Lung microvascular endothelial cell (primary cell): ENCODE measurements at places on chromosomes 16 and 17. TPM values are rescaled to one million over a fixed set of nuclear protein-coding genes. Genes with fewer than 3 reads are reported as not detected.
A peak's percentile ranks its signal among the peaks of the same experiment; 100 is the strongest.

- no peak for DNase-seq
Measured at GRCh38 chr17:74459622-74460021, 6.8 kb upstream of the CD300A start.

DNA sequence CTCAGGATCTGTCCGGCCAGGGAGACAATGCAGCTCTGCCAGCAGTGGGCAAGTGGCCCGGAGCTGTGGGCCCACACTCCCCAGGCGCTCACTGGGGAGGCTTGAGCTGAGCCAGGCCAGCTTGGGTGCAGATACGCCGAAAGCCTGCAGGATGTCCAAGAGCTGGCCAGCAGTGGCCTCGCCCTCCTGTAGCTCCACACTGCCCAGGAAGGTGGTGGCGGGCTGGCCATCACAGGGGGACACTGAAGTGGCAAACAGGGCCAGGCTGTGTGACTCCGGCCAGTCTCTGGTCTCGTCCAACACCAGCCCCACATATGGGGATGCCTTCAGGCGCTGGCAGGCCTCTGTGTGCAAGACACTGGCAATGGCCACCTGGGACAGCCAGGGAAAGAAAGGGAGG lies 9.6 kb downstream of the C17orf113 start:
- no peak for DNase-seq

FOXL1 gene
- total RNA-seq = 0.60 and 1.1 TPM in 2 replicates

GNAO1 gene
- not detected in 2 replicates for total RNA-seq

GRCh38 chr17:60573236-60574051 lies 26.5 kb upstream of the PPM1D start:
- peak; percentile 50 for DNase-seq

GAN gene
- total RNA-seq = 4.4 and 5.0 TPM in 2 replicates

OR1E1 gene
- not detected in 2 replicates for total RNA-seq
